ENCODE measurements at places on chromosomes 6 and 20. TPM values are rescaled to one million over a fixed set of nuclear protein-coding genes. Genes with fewer than 3 reads are reported as not detected.
A peak's percentile ranks its signal among the peaks of the same experiment; 100 is the strongest.

DNA sequence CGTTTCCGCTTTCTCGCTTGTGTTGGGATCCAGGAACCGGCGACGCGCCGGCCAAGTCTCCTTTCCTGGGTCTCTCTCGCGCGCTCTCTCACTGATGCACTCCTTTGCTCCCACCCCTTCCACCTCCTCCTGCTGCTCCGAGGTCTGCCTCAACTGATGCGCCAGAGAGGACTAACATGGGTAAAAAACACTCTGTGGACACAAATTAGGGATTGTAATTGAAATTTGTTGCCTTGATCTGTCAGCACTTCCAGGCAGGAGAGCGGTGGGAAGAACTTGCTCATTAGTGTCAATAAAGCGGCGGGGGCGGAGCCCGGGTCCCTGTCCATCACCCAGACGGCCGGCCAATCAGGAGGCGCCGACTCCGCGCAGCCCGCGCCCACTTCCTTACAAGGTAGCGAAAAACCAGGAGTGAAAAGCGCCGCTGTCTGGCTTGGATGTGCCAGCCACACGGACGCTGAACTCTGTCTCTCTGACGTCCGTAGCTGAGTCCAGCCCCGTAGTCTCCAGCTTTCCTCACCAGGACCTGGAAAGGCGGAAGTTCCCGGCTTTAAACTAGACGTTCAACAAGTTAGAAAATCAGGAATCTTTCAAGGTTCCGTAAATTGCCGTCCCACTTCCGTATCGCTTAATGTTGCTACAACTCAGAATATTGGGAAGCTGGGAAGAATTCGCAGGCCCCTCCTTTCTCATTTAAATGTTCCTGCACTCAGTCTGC is at the start of gene TBX18:
TBX18 (minus strand) TSS at position 267 of the 718 bp plus-strand sequence. CDS start 417 bp downstream, outside the sequence.
- peak; percentile 99 for DNase-seq

DNA sequence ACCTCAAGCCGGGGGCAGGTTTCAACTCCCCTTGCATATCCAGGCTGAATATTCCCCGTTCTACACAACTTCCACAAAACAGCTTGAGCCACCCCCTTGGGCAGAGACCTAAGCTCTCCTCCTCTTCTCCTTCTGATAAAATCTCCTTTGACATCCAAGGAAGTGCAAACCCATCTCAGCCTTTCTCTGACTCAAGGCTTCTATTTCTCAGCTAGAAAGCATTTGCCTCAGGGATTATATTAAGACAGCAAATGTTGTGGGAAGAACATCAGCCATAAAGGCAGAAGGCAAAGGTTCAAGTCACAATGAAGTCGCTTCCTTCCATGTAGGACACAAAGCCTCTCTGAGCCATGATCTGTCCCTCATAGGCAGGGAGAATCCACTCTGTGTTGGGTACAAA is 386.6 kb upstream of the ARID1B start:
- DNase-seq, result no peak

CRYBG1 gene
- total RNA-seq, result 2.7 TPM

- DNase-seq, result no peak
Observed at GRCh38 chr6:83920017-83920416, 60.5 kb downstream of the CYB5R4 start.

DNA sequence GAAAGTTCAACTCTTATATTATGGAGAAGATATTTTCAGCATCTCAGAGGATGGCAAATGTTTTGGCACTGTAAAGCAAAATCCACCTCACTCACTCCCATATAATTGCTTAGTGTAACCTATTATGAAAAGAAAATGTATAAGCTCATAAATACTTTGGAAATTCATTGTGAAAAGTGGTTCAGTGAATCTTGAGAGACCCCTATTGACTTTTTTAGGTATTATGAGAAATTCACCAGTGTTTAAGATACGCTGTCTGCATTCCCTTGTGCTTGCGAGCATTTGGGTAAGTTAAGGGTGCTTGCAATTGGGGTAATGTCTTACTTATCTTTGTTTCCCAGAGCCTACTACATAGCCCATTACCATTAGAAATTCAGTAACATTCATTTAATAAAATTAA is 66.3 kb upstream of the BMP5 start:
- no peak for DNase-seq

CLVS2 gene
- 38.9 TPM for total RNA-seq

DNA sequence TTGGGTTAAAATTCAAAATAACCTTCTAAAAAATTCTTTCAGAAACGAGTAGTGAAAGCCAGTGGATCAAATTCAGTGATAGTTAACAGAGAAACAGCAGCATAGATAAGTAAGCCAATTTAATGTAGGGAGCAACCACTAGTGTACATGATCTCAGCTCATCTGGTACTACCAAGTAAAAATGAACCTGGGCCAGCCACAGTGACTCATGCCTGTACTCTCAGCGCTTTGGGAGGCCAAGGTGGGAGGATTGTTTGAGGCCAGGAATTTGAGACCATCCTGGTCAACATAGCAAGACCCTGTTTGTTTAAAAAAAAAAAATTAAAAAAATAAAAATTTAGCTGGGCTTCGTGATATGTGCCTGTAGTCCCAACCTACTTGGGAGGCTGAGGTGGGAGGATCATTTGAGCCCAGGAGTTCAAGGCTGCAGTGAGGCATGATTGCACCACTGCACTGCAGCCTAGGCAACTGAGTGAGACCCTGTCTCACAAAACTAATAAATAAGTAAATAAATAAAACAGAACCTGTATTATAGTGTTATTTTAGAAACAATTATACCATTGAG is 32.4 kb downstream of the CBFA2T2 start:
- no peak for DNase-seq

- DNase-seq, result no peak
Observed at GRCh38 chr20:61500791-61501321, 248.8 kb downstream of the CDH4 start.

DNA sequence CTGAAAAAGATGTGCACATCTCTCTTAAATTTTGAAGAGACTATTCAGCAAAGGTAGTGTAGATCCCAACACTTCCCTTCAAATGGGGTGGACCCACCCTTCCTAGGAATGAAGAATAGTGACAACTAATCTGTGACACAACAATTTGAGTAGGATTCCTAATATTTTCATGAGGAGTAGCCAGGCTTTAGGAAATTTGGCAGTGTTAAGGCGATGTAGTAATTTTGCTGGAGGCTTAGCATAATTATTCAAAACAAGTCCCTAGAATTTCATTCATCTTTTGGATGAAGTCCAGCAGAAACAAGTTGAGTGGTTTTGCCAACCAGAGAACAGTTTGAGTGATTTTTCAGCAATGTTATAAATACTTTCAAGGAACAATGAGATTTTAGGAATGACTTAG is 52.4 kb downstream of the ELOVL4 start:
- no peak for DNase-seq

ZNF391 gene
- 9.2 TPM for total RNA-seq

DDO gene
- not detected for total RNA-seq

DNA sequence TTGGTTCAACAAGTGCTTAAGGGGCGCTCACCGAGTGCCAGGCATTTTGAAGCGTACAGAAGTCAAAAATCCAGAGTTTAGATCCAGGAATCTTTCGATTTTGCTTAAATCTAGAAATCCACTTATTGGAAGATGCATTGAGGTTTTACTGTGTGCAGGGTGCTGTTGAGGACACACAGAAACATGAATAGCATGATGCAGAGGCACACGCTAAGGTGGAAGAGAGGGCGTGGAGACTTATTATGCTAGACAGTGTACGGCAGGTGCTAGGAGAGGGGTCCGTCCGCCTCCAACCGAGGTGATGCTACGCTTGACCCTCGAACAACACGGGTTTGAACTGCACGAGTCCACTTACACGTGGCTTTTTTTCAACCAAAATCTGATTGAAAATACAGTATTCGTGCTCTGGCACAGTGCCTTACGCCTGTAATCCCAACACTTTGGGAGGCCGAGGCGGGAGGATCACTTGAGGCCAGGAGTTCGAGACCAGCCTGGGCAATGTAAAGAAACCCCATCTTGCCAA is 1.0 kb upstream of the KIF13A start:
- DNase-seq, result no peak

DNA sequence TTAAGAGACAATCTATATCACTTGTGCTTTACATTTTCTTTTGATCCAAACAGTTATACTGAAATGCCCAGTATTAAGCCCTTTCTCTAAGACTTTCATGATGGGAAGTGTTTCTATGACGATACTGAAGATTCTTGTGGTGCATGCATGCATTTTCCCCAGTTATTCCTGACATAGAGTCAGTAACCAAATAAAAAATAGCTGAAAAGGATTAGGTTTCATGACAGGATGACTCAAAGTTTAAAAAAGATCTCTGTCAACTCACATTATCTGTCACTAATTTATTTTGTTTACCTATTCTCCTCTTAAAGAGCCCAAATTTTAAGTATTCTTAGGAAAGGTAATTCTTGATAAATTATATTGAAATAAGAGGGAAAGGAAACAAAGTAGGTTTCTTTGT is 98.4 kb downstream of the SESN1 start:
- no peak for DNase-seq

DNA sequence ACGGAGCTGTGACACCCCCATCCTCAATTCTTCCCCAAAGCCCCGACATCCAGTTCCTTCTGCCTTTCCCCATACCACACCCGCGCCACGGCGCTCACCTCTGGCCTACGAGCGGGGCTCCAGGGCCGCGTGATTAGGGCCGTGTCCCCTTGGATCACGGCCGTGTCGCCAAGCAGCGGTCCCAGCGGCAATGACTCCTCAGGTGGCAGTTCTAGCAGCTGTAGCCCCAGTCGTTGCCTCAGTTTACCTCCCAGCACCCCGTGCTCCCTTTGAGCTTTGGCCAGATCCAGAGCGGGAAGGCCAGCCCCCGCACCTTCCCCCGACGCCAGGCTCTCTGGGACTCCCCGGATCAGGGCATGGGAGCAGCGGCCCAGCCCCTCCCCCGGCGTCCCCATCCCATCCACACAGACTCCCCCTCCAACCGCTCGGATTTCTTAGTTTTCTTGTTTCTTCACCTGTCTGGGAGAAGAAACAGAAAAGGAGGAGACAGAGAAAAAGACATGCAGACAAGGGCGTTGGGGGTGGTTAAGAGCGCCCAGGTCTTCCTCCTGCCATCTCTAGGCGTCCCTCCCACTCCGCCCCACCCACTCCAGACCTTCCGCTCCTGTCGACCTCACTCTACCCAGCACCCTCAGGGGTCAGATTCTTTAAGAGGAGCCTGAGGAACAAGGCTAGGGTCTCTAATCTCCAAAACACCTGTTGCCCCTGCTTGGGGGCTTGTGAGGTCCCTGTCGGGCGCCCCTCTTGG is at the start of gene DDAH2:
DDAH2 (minus strand) TSS at position 533 of the 748 bp plus-strand sequence; CDS start at position 395, 138 bp downstream.
- no peak for DNase-seq

- DNase-seq, result no peak
Observed at GRCh38 chr20:57020364-57020763, 246.1 kb downstream of the BMP7 start.

GRCh38 chr6:17240803-17241500 is 40.2 kb upstream of the RBM24 start:
- DNase-seq, result no peak

CLPSL1 gene
- total RNA-seq, result not detected

- no peak for DNase-seq
Observed at GRCh38 chr6:78525976-78526375, 341.4 kb upstream of the IRAK1BP1 start.

- DNase-seq, result no peak
Observed at GRCh38 chr20:1711826-1712601, 54.4 kb upstream of the SIRPG start.

GRCh38 chr6:168132531-168133167 is 53.6 kb upstream of the FRMD1 start:
- DNase-seq, result peak; percentile 89

NKAIN2 gene
- 0.38 TPM for total RNA-seq

- DNase-seq, result peak; percentile 57
Observed at GRCh38 chr6:37807656-37808055, 11.9 kb upstream of the ZFAND3 start.

GRCh38 chr20:51906049-51906448 is 103.7 kb upstream of the SALL4 start:
- DNase-seq, result no peak

DNA sequence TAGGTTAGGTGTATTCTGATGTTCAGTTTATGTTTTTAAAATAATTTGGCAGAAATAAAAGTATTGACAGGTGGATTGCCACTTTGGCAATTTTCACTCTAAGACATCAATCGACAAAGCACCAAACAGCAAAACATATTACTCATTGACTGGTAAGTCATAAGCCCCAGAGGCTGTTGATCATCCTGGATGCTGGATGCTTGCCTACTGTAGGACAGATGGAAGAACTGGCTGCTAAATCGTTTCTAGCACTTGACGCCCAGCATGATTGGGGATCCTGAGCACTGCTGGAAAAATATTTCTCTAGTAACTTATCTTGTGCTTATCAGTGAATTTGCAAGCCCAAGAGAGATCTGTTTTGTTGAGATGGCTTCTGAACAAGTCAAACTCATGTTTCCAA is 1001.9 kb upstream of the FLRT3 start:
- no peak for DNase-seq

DNA sequence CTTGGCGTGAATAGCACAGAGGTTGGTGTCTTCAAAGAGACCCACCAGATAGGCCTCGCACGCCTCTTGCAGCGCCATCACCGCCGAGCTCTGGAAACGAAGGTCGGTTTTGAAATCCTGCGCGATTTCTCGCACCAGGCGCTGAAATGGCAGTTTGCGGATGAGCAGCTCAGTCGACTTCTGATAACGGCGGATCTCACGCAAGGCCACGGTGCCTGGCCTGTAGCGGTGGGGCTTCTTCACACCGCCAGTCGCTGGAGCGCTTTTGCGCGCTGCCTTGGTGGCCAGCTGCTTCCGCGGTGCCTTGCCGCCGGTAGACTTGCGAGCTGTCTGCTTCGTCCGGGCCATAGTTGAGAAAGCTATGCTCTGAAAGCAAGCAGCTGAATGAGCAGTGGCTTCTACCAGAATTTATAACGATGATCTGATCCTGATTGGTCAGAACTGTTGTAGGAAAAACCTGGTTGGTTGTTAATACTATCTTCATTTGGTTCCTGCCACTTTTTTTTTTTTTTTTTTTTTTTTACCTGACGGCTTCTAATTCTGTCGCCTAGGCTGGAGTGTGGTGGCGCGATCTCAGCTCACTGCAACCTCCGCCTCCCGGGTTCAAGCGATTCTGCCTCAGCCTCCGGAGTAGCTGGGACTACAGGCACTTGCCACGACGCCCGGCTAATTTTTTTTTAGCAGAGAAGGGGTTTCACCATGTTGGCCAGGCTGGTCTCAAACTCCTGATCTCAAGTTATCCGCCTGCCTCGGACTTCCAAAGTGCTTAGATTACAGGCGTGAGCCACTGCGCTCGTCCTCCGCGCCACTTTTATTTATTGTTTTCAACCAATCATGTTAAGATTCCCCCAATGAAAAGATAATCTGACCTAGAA is 21.5 kb downstream of the OR2B2 start:
- DNase-seq, result peak; percentile 94

- no peak for DNase-seq
Observed at GRCh38 chr6:145271577-145271976, 463.7 kb downstream of the EPM2A start.

F13A1 gene
- 1.3 TPM for total RNA-seq

RIPOR2 gene
- total RNA-seq, result 9.3 TPM

All from endodermal cell (in vitro differentiated cells).